ENCODE measurements at places on chromosomes 4 and X. TPM values are rescaled to one million over a fixed set of nuclear protein-coding genes. Genes with fewer than 3 reads are reported as not detected.

The SYNPO2 gene
- total RNA-seq = 1.2 TPM

The FAT1 gene
- total RNA-seq = not detected

The SLC25A31 gene
- total RNA-seq = not detected

The ETDB gene
- not detected for total RNA-seq

The HTT-AS gene
- not detected for total RNA-seq

The IQSEC2 gene
- total RNA-seq = 0.82 TPM

The TAF7L gene
- not detected for total RNA-seq

The RAB33B gene
- total RNA-seq = 9.9 TPM

The NDNF gene
- 0.11 TPM for total RNA-seq

The CLGN gene
- not detected for total RNA-seq

The HGFAC gene
- total RNA-seq = not detected

The CORIN gene
- total RNA-seq = 0.37 TPM

The MAGEA2B gene
- not detected for total RNA-seq

The SLITRK2 gene
- total RNA-seq = not detected

The UGT2A3 gene
- total RNA-seq = not detected

The PLCXD1 gene
- 61.2 TPM for total RNA-seq

The SCML2 gene
- 1.8 TPM for total RNA-seq

The POU4F2 gene
- not detected for total RNA-seq

The REST gene
- 52.2 TPM for total RNA-seq

The TMEM154 gene
- 21.9 TPM for total RNA-seq

The AR gene
- not detected for total RNA-seq

The RRH gene
- total RNA-seq = not detected

The ADAM29 gene
- not detected for total RNA-seq

The BEX4 gene
- 25.6 TPM for total RNA-seq

The EGF gene
- not detected for total RNA-seq

The ARMCX5 gene
- 7.1 TPM for total RNA-seq

Data from activated naive CD8-positive, alpha-beta T cell treated with anti-CD3 and anti-CD28 coated beads, Interleukin-2, amount 10 ng/mL, durations not matched to agents 7 days and 5 days (primary cell).